ENCODE measurements at places on chromosomes 11 and 22.

DNA sequence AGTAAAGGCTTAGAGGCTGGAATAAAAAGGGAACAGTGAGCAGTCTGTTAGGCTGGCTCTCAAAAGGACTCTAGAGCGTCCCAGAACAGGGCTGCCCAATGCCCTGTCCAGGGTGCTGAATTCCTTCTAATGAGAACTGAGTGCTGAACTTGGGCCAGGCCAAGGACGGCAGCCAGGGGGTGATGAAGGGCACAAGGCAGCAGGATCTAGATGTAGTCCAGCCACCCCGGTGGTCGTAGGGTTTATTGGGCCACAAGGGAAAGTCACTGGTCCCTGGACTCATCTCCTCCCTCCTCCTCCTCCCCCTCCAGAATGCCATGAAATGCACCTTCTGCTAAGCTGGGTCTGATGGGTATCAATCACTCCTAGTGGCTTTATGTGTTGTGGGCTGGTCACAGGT is 19.2 kb downstream of the NPTXR start:
- DNase-seq = no peak

DNA sequence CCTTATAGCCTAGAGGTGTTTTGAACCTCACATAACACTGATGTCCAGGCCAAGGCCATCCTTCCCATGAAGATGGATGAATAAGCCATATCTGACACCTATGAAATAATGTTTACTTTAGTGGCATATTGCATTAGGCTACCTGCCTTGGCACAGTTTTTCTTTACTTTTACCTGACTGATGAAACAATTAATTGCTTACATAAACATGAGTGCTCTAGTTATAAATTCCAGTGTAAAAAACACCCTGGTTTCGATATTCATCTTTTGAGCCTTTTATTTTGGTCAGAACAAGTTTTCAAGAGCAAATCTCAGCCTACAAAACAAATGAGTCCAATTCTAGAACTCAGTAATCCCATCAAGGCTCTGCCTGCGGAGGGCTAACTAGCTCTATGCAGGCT is 7.0 kb upstream of the HBE1 start:
- DNase-seq = no peak

DNA sequence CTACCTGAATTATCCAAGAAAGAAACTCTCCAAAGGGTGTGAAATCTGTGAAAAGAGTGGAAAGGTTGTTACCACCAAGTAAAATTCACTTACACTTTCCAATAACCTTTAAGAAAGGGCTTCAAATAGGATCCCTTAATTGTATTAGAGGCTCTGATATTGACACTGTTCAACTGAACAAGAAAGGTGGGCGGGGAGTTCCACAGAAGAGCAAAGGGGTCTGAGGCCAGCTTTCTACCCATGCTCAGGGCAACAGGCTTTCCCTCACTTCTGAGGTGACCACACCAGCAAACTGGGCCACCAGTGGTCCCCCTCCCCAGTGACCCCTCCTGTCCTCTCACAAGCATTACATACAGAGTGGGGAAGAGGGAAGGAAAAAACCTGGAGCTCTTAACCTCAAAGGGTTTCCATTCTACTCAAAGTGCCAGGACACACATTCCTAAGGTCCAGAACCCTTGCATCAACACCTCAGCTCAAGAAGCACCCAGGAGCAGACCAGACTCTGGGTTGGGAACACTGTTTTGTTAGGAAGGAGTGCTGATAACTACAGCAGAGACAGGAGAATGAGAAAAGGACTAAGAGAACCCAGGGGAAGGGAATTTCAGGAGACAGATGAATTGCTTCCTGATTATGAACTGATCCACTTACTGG is 71.6 kb upstream of the AKIP1 start:
- DNase-seq = no peak

- peak; percentile 25 for DNase-seq
Measured at GRCh38 chr11:33291004-33291777, 34.0 kb downstream of the HIPK3 start.

- DNase-seq = no peak
Measured at GRCh38 chr11:74366576-74366975, 31.7 kb downstream of the PGM2L1 start.

DNA sequence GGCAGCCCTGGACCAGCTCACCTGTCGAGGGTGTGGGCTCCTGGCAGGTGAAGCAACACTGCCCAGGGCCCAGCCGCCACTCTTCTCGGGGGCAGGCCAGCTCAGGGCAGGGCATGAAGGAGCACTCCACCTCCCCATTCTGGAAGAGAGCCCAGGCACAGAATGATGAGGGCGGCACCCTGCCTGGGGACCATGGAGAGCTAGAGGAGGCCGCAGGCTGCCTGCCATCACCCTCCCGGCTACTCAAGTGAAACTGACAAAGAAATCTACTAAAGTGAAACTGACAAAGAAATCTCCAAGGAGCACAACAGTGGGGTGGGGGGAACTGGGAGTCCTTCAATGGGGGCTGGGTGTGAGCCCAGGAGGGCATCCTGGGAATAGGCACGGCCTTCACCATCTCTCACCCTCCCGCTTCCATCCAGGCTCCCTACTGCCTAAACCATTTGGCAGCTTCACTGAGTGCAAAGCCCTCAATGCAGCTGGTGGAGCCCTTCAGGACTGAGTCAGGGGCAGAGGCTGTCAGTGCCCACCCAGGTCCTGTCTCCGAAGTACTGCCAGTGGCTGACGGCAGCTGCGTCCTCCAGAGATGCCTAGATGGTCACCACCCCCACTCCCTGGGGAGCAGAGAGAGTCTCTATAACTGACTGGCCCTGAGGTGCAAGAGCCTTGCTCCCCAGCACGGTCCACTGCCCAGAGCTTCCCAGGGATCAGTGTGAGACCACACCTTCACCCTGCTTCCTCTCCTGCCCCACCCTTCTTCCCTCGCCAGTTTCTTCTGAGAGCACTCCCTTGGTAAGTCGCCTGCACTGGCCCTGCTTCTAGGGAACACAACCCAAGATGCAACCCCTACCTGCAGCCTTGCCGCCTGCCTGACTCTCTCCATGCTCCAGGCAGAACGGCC is 21.7 kb downstream of the VWCE start:
- no peak for DNase-seq

GRCh38 chr22:31344578-31345330 is 1.4 kb downstream of the PATZ1 start:
- DNase-seq = peak; percentile 50

GRCh38 chr11:105986554-105986953 is 35.5 kb downstream of the MSANTD4 start:
- DNase-seq = no peak

GRCh38 chr11:71466358-71466757 is 13.4 kb downstream of the NADSYN1 start:
- no peak for DNase-seq

GRCh38 chr22:49847751-49848689 is 5.6 kb upstream of the ZBED4 start:
- DNase-seq = no peak

- peak; percentile 67 for DNase-seq
Measured at GRCh38 chr22:41447435-41448188, 1.0 kb upstream of the TOB2 start.

DNA sequence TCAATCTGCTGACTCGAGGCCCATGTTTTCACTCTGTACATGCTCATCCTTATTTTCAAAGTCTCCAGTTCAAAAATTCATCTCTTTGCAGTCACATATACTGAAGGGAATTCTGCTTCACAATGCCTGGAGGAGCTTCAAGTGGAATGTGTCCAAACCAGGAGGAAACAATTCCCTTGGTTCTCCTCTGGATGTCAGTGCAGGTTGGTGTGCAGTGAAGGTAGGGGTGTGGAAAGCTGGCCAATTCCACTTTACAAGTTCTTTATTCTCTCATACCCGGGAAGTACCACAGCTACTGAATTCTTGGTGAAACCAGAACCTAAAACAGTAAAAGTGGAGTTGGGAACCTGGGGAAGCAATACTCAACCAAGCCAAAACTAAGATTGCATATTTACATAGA is 57.3 kb downstream of the BDNF start:
- no peak for DNase-seq

DNA sequence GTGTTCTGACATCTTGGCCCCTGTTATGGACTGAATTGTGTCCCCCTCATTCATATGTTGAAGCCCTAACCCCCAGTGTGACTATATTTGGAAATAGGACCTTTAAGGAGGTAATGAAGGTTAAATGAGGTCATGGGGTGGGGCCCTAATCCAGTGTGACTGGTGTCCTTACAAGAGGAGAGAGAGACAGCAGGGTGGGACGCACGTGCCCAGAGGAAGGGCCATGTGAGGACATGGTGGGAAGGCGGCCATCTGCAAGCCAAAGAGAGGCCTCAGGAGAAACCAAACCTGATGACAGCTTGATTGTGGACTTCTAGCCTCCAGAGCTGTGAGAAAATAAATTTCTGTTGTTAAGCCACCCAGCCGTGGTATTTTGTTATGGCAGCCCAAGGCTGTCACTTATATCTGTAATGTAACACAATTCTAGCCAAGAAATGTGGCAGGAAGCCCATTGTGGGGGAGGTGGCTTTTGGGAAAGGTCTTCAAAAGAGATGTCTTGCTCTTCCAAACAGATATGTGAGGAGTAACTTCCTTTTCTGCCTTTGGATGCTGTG is 23.7 kb downstream of the SLC22A6 start:
- DNase-seq = no peak

Measured in uterus (tissue), 4 donors.